ENCODE measurements at places on chromosomes 5 and 9.

- no peak for DNase-seq
Measured at GRCh38 chr5:142754031-142754430, 16.1 kb upstream of the ARHGAP26 start.

GRCh38 chr5:10584714-10585517 is 21.0 kb downstream of the ANKRD33B start:
- DNase-seq = no peak

DNA sequence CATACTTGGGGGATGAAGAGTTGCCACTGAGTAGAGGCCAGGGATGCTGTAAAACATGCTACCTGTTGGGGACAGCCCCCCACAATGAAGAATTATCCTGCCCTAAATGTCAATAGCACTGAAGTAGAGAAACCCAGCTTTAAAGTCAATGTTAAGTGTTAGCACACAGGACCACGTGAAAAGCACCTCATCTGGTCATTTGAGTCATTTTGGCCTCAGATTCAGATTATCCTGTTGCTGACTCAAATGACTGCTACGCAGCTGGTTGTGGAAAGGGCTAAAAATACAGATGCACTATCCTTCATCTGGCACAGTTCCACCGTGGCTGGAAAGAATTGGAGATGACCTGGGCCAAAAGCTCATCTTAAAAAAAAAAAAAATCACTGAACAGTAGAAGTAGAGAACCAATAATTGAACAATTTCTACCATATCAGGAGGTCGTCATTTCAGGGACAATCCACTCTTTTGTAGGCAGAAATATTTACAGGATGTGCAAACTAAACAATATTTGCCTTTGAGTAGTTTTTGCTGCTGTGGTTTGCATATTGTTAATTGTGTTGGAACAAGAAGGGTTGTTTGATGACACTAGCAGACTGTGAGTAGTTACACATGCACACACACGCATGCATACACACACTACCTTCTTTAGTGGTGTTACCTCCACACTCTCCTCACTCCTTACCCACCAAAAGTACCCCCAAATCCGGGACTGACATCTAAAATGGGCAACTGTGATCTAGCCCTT is 195.3 kb upstream of the KLF9 start:
- DNase-seq = no peak

- no peak for DNase-seq
Measured at GRCh38 chr9:1101846-1102641, 51.9 kb downstream of the DMRT2 start.

DNA sequence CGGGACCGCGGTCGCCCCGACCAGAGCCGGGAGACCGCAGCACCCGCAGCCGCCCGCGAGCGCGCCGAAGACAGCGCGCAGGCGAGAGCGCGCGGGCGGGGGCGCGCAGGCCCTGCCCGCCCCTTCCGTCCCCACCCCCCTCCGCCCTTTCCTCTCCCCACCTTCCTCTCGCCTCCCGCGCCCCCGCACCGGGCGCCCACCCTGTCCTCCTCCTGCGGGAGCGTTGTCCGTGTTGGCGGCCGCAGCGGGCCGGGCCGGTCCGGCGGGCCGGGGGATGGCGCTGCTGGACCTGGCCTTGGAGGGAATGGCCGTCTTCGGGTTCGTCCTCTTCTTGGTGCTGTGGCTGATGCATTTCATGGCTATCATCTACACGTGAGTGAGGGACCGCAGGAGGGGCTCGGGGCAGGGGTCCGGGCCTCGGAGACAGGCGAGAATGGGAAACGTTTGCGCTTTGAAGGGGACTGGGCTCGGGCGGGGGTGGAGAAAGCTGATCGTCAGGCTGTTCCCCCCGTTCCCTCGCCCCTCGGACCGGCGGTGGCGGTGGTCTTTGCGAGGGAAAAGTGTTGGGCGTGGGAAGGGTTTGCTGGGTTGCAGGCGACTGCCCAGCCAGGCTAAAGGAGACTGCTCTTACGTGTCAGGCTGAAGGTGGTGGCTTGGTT is 457 bp downstream of the UGCG start:
- DNase-seq = no peak

GRCh38 chr9:83219154-83219923 is 156.4 kb upstream of the RASEF start:
- no peak for DNase-seq

DNA sequence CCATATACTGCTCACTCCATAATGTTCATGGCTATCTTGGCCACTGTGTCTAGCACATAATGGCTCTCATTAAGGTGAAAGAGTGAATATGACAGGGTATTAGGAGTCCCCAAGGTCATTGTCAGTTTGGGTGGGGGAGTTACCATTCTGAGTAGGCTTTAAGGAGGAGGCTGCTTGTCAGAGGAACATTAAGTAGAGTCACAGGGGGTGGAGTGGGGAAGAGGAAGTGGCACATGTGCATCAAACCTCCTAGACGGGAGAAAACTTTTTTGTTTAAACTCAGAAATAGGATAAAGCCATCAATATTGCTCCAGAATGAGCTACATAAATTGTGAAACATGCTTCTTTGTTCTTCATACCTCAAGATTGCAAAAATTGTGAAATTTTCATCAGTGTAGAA is 45.5 kb downstream of the DAB2IP start:
- DNase-seq = no peak

DNA sequence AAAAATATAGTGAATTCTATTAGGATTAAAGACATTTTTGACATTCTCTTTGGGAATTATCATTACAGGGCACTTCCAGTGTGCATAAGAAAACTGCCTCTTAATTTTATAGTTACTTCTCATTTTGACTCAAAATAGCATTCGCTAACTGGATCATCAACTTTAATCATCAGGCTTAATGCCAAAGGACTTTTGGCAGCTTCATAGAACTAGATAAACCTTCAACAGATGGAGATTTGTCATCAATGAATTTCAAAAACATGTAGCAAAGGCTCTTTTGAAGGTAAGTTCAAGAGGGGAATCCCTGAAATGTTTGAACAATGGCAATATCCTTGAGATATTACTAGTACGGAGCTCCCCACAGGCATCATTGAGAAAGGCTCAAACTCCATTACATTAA is 447.2 kb downstream of the PDE4D start:
- no peak for DNase-seq

- no peak for DNase-seq
Measured at GRCh38 chr9:16023446-16023845, 470.6 kb downstream of the CCDC171 start.

All from CD4-positive, alpha-beta T cell treated with Interferon gamma for 1 hour (primary cell).